ENCODE measurements at places on chromosomes 2 and 18.

GRCh38 chr2:112767693-112768330 is 3.4 kb upstream of the CKAP2L start:
- no peak for DNase-seq

GRCh38 chr2:154704991-154705390 is 6.5 kb downstream of the KCNJ3 start:
- no peak for DNase-seq

- DNase-seq, result no peak
These were observed 38.5 kb downstream of the PNO1 start for GRCh38 chr2:68196120-68196716.

- DNase-seq, result no peak
These were observed 46.4 kb upstream of the ASB1 start for GRCh38 chr2:238380336-238380735.

- no peak for DNase-seq
These were observed 52.6 kb downstream of the COA5 start for GRCh38 chr2:98555696-98556095.

GRCh38 chr2:158006961-158007719 is 94.5 kb upstream of the UPP2 start:
- DNase-seq, result no peak

- DNase-seq, result no peak
These were observed 41.5 kb upstream of the MCFD2 start for GRCh38 chr2:46956981-46957531.

DNA sequence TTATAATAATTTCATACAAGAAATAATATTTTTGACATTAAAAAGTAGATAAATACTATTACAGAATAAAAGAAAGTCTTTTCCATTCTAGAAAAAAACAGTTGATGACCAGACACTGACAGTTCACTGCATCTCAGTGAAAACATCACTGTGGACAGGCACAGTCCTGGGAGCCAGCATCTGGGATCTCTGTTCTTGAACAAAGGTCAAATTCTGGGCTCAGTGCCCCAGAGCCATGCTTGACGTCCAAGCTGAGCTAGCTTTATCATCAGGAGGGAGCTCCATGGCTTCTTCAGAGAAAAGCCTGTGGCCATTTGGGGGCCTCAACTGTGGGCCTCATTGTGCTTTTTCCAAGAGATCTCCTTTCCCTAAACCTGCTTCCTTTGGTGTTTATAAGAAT is 86.1 kb upstream of the SRD5A2 start:
- DNase-seq, result no peak

DNA sequence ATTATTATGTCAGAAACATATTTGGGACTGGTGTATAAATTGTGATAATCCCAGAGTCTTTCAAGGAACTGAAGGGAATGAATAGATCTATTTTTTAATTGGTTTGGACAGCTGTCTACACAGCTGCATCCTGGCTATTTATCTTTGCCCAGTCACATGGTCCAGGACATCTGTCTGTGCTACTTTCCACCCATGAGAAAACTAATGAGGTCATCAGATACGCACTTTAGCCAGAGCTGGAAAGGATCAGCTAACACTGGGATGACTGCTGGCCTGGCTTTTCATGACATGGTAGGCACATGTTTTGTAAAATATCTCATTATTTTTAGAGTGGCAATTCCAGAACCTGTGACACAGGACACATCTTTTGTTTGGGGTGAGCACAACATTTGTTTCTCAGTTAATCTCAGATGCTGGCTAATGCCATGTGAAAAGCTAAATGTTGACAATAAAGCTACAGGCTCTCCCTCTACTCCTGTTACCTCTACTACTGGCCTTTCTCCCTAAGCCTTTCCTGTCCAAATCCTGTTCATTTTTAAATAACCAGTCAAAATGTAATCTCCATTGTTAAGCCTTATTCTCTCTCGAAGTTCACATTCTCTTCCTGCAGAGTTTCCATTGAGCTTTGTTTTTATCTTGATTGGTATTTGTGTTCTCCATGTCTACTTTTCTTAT is 500.7 kb downstream of the RIT2 start:
- DNase-seq, result no peak

DNA sequence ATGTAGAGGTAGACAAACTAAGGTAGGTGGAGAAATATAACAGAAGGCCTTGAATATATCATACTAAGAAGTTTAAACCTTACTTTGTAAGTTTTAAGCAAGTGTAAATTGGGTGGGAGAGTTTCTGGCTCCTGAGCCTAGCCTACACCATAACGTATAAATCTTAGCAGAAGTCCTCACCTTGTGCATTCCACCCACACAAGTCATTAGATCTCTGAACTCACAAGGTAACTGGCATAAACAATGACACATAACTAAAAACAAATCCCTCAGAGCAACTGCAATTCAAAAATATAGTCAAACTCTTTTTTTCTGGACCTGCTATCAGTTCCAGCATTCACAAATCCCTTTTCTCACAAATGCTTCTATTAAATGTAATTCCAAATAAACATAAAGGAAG is 9.4 kb downstream of the REV1 start:
- no peak for DNase-seq

DNA sequence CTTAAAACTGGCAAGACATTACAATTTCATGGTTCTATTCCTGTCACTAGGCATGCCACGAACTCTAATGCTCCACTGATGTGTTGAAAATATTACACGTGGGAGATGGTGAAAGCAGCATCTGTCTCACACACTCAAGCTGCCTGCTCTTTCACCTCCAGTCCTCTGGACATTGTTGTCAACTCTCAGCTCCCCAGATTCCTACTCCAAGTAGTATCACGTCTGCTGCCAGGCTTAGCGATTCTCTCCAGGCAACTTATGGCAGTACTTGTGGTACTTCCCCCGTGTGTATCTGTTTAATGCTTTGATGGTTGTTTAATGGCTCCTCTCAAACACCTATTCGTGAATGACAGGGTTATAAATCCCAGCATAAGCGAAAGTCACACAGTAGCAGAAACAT is 103.8 kb downstream of the TMEFF2 start:
- no peak for DNase-seq

- peak; percentile 6 for DNase-seq
These were observed 220.3 kb upstream of the NRP2 start for GRCh38 chr2:205461678-205462665.

DNA sequence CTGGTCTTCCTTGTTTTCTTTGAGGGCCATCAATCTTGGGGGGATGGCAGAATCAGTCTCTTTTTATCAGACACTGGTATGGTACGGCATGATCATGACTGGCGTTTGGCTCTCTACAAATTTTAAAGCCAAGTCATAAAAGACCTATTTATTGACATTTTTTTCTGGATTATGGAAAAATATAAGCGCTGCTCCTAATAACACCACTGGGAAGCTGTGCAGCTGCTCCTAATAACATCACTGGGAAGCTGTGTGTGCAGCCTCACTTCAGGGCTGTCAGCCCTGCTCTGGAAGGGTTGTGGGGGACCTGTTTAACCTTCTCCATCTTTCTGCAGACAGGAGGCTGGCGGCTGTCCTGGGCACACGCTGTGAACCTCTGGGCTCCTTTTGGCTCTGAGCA is 88.9 kb downstream of the SNTG2 start:
- DNase-seq, result no peak
